OCI-M1 (cell line): ENCODE measurements at places on chromosomes 1 and 21.
A peak's percentile ranks its signal among the peaks of the same experiment; 100 is the strongest.

DNA sequence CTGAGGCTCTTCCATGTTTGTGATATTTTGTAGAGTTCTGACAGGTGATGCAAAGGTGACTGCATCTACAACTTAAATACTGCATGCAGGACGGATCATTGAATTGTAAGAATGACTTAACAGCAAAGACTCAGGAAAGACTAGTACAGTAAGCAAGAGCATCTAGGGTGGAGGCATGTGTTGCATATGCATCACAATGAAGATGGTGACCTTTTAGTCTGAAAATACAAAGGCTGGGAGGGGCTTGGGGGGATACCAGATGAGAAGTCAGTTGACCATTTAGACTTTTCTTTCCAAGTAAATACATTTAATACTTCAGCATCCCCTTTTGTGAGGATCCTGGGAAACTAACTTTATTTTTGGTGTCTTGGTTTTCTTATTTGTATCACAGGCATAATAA is 145.5 kb downstream of the NUF2 start:
- DNase-seq, result no peak

GRCh38 chr21:25691976-25692375 is 42.7 kb downstream of the ATP5PF start:
- DNase-seq, result no peak

DNA sequence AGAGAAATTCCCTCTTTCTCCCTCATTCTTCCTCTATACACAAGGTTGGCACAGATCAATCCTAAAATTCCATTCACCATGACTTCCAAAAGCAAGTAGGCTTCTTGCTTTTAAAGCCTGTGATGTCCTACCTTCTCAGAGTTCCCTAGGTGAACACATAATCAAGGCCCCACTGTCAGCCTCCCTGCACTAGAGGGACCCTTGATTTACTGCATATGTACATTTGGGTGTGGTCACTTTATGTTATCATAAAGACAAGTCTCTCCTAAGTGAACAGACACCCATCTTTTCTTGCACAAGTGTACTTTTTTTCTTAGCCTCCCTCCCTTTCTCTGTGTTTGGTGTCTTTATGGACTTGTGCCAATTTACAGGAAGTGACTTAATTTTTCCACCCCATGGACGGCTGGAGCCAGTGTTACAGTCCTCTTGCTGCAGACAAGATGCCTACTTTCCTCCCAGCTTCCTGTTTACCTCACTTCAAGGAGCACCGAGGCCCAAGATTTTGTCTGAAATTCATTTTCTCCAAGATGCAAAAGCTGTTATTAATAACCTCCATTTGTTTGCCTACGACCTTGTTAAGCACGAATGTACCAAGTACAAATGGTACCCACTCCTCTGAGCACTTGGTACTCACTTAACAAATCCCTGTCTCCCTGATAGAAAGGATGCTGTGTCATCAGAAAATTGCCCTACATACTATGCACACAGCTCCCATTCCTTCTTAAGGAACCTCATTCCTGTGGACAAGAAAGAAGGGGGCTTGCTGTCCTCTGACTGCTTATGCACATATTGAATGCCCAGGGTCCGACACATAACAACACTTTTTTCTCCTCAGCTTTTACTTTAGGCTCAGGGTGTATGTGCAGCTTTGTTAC is 82.8 kb upstream of the SLC44A3 start:
- DNase-seq, result peak; percentile 39

GRCh38 chr1:119004129-119004527 is 16.0 kb upstream of the TBX15 start:
- DNase-seq, result no peak

DNA sequence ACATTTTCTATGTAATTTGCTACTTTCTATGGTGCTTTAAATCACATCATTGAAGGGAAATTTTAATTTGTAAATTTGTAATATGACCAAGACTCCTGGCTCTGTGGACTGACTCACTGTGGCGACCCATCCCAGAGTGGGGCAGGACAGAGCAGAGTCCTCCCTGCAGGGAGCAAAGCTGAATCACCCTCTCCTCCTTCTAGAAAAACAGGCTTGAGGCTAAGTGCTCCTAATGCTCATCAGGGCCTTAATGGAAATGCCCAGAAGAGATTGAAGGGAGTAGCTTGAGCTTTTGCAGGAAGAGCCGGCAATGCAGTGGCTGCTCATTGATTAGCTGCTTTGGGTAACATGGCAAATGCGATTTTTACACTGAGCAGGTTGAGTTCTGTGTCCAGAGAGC is 16.8 kb downstream of the S100A10 start:
- no peak for DNase-seq

DNA sequence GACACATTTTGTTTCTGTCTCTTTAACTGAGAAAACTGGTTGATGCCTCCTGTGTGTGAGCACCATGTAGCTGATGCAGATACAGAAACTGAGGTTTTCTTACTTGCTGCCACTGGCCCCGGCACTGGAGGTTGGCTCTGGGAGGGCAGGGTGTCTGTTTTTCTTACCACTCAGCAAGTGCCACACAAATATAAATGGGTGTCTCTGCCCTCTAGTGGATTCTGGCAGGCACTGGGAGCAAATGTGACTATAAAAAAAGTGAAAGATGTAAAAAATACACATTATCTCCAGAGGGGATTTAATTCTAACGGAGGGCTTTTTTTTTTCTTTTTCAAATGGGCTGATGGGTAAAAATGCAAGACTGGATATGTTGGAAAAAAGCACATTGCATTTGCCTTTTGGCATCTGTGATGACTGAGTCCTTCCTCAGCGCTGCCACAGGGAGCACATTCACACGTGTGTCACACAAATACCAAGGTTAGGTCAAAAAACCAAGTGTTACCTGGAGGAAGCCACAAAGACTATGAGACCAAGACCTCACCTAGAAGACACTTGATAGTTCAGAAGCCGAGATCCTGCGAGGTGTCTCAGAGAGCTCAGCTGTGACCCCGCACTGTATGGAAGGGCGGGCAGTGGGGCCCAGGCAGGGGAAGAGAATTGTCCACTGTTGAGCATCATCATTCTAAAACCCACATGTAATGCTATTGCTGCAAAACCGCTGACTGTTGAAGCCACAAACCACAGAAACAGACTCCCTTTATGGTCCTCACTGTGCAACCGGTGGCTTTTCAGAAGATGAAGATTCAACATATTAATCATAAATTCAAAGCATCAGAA is 18.9 kb downstream of the PGBD2 start:
- DNase-seq, result peak; percentile 94

DNA sequence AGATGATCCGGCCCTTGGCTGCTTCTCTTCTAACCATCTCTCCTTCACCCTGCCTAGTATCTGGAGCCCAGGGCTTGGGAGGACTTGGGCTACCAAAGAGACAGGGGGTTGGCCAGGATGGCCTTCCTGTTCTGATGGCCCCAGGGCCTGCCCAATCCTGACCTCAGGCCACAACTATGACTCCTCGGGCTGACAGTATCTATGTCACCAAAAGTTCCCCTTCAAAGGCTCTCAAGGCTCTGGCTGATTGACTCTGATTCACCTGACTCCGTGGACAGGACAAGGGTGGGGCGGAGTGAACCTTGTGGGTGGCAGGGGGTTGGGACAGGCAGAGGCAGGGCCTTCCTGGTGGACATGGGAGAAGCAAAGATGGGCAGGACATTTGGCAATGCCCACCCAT is 12.7 kb downstream of the MEF2D start:
- no peak for DNase-seq

DNA sequence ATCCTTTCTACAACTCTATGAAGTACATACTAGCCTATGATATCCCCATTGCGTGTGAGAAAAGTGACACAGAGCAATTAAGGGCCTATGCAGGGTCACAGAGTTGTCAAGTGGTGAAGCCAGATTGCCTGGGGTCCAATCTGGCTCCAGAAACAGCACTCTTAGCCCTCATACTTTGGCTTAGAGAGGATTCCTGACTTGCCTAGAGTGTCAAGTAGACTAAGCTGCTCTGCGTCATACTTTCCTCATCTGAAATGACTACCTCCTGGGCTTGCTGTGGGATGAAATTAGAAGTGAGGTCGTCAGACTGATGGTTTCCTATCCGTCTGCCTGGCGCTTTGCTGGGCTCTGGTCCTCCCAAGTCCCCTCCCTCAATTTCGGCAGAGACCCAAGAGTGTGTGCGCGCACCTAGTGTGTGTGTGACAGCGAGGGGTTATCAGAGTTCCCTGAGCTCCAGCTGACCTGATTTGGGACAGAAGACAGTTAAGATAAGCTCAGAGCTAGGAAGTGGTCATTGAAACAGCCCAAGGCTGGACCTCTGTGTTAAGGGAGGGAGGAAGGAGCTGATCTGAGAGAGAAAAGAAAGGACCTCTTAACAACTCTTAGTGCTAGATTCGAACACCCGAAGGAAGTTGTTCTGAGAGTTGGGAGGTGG is 5.4 kb upstream of the NUAK2 start:
- peak; percentile 78 for DNase-seq

- peak; percentile 67 for DNase-seq
Measured at GRCh38 chr1:192951691-192952460, 107.3 kb downstream of the UCHL5 start.

GRCh38 chr1:161313554-161314200 is 504 bp upstream of the SDHC start:
- no peak for DNase-seq

- DNase-seq, result no peak
Measured at GRCh38 chr1:228289239-228289849, 81.5 kb downstream of the OBSCN start.

DNA sequence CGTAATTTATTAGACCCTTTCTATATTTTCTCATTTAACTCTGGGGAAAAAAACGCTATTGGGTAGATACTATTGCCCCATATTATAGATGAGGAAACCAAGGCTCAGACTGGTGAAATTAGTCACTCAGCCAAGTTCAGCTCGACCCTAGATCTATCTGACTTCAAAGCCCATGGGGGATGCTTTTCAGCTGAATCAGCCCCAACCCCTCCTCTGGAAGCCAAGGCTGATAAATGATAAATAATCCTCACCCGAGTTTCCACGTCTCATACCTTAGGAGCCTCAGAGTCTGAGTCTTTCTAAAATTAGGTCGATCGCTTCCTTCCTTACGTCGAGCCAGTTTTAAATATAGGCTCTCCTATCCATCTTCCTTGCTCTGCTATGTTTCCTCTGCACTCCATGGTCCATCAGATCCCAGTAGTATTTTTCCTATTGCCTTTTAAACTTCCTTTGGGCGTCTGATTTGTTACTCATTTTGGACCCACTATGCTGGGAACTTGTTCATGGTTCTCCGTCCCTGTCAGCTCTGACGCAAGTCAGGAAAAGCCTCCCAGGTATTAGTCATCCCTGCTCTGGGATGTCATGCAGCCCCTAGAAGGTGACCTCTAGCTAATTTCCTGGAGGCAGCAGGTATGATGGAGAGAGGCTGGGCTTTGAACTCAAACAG is 122.8 kb downstream of the PLPP3 start:
- DNase-seq, result no peak

DNA sequence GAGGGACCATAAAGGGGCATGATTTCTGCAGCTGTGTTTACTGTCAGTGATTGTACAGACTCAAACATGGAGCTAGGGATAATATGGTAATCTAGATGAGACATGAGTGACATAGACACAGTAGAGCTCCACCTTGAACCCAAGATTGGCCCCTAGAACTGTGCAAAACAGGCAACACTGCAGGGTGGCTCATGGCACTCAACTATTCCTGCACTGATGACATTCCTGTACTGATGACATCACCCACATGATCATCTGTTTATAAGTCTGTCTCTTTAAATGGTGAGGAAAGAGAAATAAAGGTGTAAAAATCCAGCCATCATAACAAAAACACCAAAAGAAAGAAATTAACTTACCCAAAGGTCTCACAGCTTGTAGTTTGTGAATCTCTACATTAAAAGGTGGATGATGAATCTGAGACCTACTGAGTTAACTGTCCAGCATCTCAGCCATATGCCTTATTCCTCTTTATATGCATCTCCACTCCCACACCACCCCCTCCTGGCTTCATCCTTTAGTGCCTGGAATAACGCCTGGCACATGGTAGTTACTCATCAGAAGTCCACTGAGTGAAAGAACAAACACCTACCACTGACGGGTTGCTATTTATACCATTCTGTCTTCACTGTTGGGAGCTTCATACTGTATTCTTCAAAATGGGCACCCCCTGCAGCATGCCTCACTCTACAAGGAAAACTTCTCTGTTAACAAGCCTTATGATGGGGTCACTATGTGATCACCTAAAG is at the start of gene LRRC53:
LRRC53 (minus strand) TSS at position 442 of the 746 bp plus-strand sequence. CDS start 29,262 bp downstream, outside the sequence.
- no peak for DNase-seq

GRCh38 chr1:217717959-217718358 is 86.8 kb downstream of the SPATA17 start:
- no peak for DNase-seq

DNA sequence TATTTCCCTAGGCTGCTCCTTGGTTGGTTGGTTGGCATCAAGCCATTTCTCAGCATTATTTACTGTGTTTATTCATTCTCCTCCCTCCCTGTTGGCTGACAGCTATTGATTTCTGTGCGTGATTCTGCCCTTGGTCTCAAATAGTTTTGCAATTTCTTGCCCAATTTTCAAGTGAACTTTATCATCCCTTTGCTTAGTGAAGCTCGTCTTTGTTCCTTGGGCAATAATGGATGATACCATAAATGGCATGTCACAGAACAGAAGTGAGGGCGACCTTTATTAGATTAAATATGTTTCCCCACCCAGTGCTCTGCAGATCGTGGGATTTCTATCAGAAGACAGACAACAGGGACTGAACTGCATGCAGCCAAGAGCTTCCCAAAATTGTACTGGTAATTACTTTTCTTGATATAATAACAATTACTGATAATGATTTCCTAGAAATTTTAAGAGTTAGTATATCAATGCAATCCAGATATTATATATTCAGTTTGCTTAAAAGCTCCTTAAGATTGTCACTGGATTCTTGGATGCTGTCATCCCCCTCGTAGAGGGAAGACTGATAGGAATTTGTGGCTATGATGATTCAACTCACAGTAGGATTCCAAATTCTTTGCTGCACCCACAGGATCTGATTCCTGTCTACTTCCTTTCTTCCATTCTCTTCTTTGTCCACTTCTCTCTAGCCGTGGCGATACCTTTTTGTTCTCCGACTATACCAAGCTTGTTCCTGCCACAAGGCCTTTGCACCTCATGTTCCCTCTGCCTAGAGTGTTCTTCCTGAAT is 122.1 kb upstream of the KAZN start:
- DNase-seq, result no peak

- DNase-seq, result no peak
Measured at GRCh38 chr1:229328598-229329362, 14.1 kb downstream of the CCSAP start.

DNA sequence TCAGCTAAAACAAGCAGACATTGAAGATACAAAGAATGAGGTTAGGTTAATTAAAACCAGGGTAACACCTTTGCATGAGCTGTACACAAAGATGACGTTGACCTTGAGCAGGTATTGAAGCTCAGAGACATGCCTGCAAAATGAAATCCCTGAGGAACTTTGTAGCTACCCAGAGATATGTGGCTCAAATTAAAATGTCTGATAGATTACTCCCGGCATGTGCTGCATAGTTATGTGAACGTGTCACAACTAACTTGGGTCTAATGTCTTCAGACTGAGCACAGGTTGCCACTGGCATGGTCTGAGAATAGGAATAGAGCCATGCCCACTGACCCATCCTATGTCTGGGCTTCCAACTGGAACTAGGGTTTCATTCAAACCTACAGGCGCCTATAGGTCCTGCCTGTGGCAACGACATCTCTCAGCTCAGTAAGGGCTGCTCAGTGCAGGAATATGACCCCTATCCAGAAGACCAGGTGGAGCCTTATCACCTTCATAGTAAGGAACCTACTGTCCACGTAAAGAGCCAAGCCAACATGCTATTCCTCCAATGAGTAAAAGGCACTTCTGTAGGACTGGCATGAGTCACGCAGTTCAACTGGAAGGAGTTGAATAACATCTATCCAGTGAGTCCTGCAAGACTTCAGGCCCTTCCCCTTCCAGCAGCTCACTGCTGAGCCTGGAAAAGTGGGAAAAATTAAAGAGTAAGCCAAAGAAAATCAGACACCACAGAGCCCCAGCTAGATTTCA is 60.7 kb downstream of the PRKAB2 start:
- DNase-seq, result no peak
